ENCODE measurements at places on chromosomes 13 and 19.

GRCh38 chr19:46487802-46488445 is 7.7 kb downstream of the PNMA8B start:
- DNase-seq: peak; percentile 73

GRCh38 chr19:1747285-1748114 is 5.8 kb upstream of the ONECUT3 start:
- no peak for DNase-seq

GRCh38 chr19:6414793-6415590 is 9.6 kb downstream of the KHSRP start:
- no peak for DNase-seq

GRCh38 chr13:87087741-87088140 is 583.4 kb upstream of the SLITRK5 start:
- no peak for DNase-seq

DNA sequence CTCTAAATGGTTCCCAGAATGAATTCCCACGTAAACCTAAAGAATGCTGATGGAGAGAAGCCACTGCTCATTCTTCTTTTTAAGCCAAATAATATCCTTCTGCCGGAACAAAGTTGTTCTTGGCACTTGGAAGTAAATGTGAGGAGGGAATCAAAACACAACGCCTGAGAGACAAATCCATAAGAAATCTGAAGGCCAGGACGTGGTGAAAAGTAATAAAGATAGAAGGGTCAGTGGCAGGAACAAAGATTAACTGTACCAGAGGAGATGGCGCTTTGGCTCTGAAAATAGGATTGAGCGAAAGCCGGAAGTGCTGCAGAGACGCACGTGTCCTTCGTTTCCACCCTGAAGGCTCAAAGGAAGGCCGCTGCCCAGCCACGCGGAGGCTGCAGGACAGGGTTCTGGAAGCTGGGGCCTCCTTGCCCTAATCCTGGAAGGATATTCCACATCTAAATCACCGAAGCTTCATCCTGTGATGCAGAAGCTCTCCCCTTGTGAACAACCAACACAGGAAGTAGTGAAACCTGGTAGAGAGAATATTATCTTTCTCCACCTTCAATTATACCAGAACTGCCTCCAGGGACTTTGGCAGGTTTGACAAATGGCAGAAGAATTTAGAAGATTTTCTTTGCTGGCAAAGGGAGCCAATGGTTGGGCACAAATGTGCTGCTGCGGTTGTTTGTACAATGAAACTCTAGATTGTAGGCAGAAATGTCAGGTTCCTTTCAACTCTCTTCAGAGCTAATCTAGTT is 214.6 kb upstream of the SERP2 start:
- DNase-seq: no peak

DNA sequence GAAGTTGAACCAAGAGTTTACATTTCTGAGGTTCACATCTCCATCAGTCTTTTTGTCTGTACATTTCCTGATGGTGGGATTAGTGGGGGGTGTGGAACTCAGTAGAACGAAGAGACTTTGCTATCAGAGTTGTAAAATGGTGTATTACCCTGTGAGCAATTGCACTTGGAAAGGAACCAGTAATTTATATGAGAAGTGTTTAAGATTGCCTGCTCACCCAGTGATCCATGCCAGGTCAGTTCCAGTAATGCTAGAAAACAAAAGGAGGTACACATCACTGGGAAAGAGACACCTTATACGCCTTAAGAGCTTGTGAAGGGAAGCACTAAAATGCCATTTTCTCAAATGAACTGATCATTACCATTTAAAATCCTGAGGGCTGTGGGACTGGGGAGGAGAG is 7.5 kb upstream of the DACH1 start:
- no peak for DNase-seq

DNA sequence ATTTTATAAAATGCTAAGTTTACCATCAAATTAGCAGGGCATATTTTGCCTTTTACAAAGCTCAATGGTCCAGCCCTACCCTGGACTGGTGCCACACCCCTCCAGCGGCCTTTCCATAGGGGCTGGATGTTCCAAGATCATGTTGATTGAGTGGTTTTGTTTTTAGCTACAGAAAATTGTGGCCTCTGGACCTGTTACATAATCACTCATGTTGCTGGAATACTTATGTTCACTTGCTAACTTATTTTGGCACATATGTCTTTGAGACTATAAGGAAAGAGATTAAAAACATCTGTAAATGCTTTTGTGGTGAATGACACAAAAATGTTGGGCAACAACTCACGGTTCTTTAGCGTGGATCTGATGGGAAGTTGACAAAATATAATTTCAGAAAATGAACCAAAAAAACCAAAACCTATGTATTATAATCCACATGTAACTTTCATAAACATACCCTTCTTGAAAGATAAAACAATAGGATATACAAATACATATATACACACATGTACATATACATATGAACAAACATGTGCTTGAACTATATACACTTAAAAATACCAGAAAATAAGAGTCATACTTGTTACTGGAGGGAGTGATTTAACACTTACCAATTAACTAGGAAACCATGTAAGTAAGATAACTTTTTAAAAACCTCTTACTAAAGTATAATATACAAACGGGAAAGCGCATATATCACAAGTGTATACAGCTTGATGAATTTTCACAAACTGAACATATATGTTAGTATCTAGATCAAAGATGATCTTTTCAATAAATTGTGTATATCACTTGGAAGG is 46.6 kb upstream of the SLC15A1 start:
- DNase-seq: no peak

GRCh38 chr13:35843272-35843671 is 287.9 kb downstream of the DCLK1 start:
- DNase-seq: no peak

GRCh38 chr13:45243077-45243476 is 42.2 kb upstream of the KCTD4 start:
- no peak for DNase-seq

DNA sequence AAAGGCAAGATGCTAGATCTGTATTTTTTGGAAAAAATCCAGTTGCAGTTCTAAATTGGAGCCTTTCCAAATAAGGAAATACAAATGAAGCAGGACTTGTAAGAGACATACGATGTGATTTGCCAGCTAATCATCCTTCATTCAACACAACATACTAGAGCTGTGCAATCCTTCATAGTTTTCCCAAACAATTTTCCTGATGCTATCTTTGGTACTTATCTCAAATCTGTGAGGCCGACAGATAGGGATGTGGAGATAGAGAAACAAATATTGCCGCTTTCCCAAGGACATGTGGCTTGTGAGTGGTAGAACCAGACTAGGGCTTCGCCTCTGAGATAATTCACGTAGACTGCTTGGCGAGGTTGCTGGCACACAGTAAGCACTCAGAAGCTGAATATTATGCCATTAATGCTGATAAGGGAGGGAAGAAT is 176.6 kb downstream of the LMO7 start:
- no peak for DNase-seq

DNA sequence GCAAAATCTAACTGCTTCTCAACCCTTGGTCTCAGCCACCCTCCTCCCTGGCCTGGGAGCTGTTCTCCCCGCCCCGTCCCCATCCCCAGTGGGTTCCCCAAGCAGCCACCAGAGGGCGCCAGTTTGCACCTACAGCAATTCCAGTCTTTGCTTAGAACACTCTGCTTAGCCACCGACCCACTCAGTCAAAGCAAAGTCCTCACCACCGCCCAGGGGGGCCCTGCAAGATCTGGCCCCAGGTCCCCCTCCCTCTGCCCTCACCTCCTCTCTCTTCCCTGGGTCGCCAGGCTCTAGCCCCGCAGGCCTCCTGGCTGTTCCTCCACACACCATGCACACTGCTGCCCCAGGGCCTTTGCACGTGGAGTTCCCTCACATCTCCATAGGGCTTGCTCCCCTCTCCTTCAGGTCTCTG is 12.4 kb downstream of the TMEM143 start:
- peak; percentile 78 for DNase-seq

- DNase-seq: no peak
Measured at GRCh38 chr19:35365303-35365702, 5.6 kb upstream of the GPR42 start.

GRCh38 chr13:72255908-72256307 is 388.9 kb upstream of the DACH1 start:
- DNase-seq: no peak

DNA sequence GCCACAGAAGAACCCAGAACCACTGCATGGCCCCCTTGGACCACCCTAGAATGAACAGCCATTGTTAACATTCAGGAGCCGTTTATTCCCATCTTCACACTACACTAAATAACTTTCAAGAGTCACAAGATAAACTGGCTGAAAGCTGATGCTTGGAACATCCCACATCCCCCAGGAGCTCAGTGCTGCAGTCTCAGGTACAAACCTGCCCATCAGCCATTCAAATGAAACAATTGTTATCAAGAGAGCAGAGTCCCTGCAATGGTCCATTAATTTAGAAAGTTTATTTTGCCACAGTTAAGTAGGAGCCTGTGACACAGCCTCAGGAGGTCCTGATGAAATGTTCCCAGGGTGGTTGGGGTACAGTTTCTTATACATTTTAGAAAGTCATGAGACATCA is 123.8 kb upstream of the ZNF91 start:
- no peak for DNase-seq

- DNase-seq: no peak
Measured at GRCh38 chr13:108313382-108313781, 43.9 kb downstream of the TNFSF13B start.

DNA sequence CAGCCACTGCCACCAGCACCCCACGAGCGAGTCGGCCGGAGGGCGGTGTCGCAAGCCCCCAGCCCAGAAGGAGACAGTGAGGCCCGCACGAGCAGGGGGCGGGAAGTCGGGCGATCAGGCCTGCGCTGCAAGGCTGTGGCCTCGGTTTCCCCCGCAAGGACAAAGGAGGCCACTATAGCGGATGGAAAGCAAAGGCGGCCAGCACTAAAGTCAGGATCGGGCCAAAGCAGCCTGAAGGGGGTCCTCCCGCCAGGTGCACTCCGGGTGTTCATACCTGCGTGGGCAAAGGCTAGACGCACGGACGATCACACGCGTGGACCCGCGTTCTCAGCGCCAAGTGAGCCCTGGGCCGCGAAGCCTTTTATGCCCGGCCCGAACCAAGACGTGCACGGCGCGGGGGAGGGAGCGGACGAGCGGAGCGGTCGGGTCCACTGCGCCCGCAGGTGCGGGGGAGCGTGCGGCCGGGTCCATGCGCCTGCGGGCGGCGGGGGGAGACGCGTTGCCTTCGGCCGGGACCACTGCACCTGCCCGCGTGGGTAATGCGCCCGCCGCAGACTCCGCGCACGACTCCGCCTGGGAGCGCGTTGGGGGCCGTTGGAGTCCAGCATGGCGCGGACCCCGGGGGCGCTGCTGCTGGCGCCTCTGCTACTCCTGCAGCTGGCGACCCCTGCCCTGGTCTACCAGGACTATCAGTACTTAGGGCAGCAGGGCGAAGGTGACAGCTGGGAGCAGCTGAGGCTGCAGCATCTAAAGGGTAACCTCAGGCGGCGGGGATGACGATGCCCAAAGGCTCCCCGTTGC is at the start of the genes PRDX2 and THSD8:
Gene PRDX2 (minus strand): TSS at position 335 of the 801 bp plus-strand sequence. CDS start 539 bp downstream, outside the sequence.
Gene THSD8 (plus strand): TSS at position 604 of the 801 bp plus-strand sequence. CDS start 3 bp downstream, at position 607.
- peak; percentile 56 for DNase-seq

- DNase-seq: no peak
Measured at GRCh38 chr19:29515233-29515619, 10.6 kb upstream of the VSTM2B start.

GRCh38 chr13:57352114-57352513 is 185.1 kb downstream of the PRR20E start:
- DNase-seq: no peak

DNA sequence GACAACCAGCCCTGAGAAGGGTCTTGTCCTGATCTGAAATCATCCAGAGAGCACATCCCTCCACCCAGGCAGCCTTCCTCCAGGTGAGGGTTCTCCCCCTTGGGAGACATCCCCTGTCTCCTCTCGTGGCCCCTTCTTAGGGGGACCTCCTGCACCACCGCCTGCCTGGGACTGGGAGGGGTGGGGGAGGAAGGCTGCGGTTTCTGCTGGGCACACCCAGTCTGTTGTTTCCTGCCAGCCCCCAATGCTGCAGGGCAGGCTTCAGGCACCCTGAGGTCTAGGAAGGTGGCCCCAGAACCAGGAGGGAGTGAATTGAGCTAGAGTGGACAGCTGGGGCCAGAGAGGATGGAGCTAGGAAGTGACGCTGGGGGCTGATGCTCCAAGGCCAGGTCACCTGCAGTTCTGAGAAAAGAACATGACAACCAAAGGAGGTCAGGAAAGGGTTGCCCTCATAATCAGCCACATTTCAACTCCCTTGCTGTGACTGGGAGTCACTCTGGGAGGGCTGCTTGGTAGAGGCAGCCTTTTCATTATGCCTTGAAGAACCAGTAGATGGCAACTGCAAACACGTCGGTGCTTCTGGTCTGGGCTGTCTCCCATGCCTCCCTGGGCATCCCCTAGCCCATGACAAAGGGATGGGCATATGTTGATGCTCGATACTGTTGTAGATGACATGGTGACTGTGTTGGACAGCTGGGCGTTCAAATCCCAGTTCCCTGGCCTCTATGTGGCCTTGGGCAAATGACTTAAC is 1.4 kb downstream of the ARHGEF18 start:
- no peak for DNase-seq

Measured in T-helper 9 cell (primary cell).